HAP-1 (cell line): ENCODE measurements at places on chromosomes 5 and 9.
A peak's percentile ranks its signal among the peaks of the same experiment; 100 is the strongest.

GRCh38 chr5:38816083-38817030 lies 29.5 kb upstream of the OSMR start:
- no peak for DNase-seq

- no peak for DNase-seq
Measured at GRCh38 chr9:134195558-134195957, 31.2 kb upstream of the RNU6ATAC start.

DNA sequence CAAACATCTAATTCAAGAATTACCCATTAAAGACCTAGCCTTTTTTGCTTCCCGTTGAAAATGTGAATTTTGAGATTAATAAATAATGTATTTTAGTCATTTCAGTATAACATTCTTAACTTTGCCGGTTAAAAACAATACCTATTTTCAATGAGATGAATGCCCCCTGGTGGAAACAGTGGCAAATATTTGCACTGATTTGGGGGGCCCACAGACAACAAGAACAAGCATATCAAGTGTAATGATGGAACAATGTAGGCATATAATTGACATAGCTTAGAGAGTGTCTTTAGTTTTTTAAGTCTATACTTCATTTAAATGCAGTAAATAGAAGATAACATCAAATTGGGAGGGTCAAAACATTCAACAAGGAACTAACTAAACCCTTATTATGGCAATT lies 111.9 kb downstream of the NTRK2 start:
- peak; percentile 28 for DNase-seq

- no peak for DNase-seq
Measured at GRCh38 chr9:97758334-97758916, 61.3 kb upstream of the XPA start.

GRCh38 chr5:95284572-95285408 lies at the start of gene MCTP1:
Gene MCTP1, minus strand, starts transcription at chr5:95285094.
- DNase-seq, result peak; percentile 16

DNA sequence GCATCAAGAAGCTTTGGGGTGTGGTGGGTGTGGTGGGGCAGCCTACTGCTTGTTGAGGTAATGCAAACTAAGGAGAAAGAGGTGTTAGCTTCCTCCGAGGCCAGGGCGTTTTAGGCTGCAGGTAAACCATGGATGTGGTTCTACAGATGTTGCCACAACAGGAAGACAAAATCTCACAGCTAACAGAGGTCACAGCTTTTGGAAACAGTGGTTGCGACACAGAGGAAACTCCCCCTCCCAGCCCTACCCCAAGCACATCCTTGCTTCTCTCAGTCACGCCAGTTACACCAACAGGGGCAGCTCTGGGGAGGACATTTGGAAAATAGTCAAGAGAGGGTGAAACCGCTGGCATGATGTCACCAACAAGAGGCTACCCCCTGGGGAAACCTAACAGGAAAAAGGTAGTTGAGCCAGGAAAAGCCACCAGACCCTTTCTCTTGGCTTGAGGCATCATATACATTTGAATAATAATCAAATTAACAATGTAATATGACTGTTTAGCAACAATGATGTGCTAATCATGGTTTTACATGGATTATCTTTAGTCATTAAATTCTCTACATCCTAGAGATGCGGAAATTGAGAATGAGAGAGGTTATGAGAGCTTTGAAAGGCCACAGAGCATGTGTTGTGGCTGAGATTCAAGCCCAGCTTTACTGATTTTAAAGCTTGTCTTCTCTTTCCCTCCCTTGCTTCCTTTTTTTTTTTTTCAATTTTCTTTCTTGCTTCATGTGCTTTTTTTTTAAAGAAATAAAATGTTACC lies 82.2 kb upstream of the IL12B start:
- no peak for DNase-seq

GRCh38 chr5:133456933-133457402 lies 155.4 kb downstream of the FSTL4 start:
- no peak for DNase-seq

DNA sequence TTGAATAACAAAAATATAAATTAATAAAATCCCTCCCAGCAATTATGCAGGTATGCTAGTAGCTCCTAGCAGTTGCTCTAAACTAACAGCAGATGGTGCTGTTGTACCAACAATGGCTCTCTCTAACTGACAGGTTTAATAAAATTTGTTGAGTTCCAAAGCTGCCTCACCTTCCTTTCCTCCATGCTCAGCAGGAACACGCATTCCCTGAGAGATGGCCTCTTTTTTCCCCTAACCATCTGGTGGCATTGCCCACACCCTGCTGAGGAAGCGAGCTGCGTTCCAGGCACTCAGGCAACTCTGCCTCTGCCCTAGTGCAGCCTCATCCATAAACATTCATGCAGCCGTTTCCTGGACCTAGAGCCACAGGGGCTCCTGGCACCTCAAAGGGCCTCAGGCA lies 106.2 kb downstream of the KLHL3 start:
- DNase-seq, result peak; percentile 32

DNA sequence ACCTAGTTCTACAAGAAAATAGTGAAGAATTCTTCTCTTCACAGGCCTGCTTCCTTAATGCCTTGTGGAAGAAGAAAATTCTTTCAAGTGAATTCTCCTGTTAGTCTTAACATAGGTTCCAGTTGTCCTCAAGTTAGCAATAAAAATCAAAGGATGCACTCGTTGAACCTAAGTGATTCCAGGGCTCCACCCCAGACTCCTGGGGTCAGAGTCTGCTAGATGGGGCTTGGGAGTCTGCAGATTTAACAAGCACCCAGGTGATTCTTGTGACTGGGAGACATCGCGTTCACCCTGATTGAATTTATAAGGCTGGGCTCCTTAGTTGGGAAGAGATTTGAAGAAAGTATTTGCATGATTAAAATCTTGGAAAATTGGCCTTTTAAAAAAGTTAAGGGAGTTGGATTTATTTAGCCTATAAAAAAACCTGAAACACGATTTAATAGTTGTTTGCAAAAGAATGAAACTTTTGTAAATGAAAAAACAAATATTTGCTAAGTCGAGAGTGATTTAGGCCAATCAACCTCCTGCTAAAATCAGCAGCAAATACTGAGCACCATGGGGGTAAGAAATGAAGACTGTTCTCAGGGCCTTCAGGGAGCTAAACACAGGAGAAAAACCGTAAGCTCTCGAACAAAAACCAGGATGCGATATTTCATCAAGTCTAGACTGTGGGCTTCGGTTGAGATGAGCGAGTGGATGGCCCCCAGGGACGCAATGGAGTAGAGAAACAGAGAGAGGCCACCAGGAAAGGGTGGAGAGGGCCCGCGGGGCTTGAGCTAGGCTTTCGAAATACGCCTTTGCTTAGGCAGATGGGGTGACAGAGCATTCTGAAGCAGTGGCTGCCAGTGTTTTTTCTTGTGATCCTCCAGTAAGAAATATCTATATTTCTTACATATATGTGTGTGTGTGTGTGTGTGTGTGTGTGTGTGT lies 86.9 kb upstream of the TTC23L start:
- no peak for DNase-seq

GRCh38 chr5:110612794-110613247 lies 113.7 kb downstream of the TMEM232 start:
- DNase-seq, result no peak
